T-helper 9 cell (primary cell): ENCODE measurements at places on chromosomes 11 and 22.

DNA sequence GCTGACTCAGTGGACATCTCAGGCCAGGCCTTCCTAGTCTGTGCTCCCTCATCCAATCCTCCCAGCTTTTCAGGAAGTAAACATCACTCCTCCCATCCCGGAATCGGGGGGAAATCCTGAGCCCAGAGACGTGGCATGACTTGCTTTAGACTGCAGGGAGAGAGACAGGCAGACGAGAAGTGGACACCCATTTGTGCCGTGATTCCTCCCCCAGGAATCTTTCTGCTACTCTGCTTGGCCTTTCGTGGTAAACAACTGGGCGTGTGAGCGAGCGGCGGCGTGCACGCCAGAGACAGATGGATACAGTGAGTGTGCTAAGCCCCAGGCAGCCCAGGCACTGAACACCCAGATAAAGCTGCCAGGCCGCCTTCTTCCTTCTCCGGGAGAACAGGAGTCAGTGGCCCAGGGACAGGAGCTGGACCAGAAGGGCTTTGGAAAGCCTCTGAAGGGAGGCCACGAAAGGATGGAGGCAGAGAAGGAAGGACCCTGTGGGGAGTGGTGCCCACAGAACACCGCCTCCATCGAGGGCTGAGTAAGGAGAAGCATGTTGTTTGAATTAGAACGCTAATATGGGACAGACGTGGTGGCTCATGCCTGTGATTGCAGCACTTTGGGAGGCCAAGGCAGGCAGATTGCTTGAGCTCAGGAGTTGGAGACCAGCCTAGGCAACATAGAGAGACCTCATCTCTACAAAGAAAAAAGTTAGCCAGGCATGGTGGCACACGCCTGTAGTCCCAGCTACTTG is 53.0 kb upstream of the PRR5 start:
- no peak for DNase-seq

DNA sequence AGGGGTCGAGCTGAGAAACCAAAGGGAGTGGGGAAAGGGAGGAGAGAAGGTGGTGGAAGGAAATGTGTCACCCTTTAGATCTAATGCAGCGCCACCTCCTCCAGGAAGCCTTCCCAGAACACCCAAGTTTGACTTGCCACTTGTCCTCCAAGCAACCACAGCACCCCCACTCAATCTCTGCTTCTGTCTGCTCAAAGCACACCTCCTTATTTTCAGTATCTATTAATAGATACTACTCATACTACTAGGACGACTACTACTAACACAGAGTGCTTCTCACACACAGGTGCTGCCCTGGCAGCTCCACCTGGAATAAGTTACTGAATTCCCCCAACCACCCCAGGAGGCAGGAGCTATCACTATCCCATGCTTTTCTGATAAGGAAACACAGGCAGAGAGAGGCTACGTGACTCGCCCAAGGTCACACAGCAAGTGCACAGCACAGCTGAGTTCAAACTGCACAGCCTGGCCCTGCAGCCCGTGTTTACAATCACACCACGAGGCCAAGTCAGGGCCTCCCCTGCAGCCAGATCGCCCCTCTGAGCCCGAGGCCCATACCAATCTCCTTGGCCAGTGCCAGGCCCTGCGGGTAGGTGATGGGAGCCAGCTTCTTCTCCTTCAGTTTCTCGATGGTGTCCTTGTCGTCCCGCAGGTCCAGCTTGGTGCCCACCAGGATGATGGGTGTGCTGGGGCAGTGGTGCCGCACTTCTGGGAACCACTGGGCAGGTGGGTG is 13.2 kb downstream of the RAC2 start:
- no peak for DNase-seq

DNA sequence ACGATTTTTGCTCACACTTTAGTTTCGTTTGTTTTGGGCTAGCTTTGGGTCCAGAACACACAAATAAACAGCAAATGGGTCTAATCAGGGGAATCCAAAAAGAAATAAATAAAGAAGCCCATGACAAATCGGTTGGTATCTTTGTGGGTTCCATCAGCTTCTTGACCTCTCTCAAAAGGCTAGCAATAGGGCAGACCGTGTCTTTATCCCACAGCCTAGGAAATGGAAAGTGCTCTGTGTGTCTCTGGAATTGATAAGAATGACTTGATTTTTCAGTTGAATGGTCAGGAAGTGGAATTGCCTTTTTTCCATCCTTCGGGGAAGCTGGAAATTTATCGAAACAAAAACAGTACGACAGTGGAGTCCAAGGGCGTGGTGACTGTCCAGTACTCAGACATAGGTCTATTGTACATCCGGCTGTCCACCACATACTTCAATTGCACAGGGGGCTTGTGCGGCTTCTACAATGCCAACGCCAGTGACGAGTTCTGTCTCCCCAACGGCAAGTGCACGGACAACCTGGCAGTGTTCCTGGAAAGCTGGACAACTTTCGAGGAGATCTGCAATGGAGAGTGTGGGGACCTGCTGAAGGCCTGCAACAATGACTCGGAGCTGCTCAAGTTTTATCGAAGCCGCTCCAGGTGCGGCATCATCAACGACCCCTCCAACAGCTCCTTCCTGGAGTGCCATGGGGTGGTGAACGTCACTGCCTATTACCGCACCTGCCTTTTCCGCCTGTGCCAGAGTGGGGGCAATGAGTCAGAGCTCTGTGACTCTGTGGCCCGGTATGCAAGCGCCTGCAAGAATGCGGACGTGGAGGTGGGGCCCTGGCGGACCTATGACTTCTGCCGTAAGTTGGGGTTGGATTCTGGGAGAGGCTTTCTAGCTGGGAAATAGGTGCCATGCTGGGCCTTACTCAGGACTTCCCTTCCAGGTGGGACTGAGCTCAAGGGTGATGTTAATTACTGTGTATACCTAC is 28.6 kb downstream of the TECTA start:
- DNase-seq: no peak

GRCh38 chr22:32531931-32532819 is 57.6 kb downstream of the FBXO7 start:
- DNase-seq: no peak

DNA sequence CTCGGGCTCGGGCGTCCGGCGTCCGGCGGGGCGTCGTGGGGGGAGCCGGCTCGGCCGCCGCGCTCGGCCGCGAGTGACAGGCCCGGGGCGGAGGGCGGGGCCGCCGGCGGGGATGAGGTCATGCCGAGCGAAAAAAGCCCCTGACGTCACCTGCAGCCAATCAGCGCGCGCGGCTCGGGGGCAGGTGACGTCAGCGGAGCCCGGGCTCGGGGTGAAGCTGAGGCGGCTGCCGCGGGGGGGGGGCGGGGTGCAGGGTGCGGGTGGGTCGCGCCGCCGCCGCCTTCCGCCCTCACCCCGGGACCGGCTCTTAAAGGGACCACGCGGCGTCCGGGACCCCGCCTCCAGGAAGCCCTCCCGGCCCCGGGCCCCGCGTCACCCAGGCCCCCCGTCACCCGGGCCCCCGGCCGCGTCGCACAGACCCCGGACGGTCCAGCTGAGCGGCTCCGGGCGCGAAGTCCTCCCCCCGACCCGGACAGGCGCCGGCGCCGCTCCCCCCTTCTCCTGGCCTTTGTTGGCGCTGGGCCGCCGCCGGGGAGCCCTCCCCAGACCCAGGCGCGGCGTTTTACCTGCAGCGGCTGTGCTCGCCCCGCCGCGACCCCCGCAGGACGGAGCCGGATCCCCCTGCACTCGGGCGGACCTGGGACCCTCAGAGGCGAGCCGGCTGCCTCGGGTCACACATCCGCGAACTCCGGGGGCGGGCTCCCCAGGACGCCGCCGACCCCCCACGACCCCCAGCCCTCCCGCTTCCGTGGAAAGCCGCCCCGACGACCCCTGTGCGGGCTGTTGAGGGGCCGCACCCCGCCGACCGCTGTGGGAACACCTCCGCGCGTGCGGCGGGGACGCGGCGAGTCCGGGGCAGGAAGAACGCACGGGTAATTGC is at the start of gene DUSP8:
DUSP8 (minus strand) TSS at position 75 of the 880 bp plus-strand sequence. CDS start 6,445 bp downstream, outside the sequence.
- DNase-seq: peak; percentile 97

DNA sequence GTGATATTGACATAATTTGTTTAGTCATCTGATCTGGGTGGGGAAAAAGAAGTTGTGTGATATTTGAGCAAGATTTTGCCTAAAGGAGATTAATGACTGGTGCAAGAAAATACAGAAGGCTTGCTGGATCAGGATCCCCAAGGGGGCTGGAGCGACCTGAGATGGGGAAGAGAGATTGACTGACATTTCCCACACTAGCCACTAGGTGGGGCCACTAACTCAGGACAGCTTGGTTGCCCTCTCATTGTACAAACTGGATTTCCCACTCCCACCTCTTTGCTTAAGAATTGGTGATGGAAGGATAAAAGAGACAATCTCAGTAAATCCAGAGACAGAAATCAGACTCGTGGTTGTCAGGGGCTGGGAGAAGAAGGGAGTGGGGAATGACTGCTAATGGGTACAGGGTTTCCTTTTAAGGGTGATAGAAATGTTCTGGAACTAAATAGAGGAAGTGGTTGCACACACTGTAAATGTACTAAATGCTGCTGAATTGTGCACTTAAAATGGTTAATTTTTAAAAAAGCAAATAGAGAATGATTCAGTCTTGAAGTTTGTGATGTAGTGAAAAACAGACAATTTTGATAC is 50.7 kb downstream of the CTTN start:
- no peak for DNase-seq

GRCh38 chr11:68135161-68135560 is 14.0 kb upstream of the CHKA start:
- no peak for DNase-seq

- no peak for DNase-seq
Measured at GRCh38 chr11:74325649-74326645, 14.5 kb upstream of the P4HA3 start.
